ENCODE measurements at places on chromosomes 11 and 22. TPM values are rescaled to one million over a fixed set of nuclear protein-coding genes. Genes with fewer than 3 reads are reported as not detected.
A peak's percentile ranks its signal among the peaks of the same experiment; 100 is the strongest.

- DNase-seq = no peak
Observed at GRCh38 chr22:22673099-22673498, 28.7 kb downstream of the GGTLC2 start.

OR8D1 gene
- not detected for total RNA-seq

DNA sequence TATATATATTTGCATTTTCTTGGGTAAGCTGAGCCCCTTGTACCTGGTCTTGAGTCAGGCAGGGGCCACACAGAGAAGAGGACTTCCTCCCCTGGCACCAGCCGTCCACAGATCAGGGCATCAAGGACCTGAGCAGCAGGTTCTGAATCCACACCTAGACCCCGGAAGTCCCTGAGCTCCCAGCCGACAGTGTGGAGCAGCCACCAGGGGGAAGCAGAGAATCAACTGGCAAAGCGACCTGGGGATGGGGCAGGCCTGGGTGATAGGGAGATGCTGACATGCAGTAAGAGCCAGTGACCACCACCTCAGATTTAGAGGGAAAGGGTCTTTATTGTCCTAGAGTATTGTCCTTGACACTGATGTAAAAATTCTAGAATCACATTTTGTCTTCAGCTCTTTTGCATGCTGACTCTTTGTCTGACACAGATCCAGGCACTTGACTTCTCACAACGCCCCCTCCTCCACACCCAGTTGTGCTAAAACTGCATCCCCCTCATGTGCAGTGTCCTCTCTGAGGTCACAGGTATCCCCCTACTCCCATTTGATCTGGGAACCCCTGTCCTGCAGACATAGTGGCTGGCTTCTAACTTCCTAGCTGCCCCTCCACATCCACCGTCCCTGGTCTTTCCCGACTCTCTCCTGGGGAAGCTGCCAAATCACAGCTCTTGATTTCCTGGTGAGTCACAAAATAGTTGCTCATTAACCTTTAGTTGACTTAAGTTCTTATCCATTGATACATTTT is 109.3 kb downstream of the GGTLC2 start:
- peak; percentile 40 for DNase-seq

DNA sequence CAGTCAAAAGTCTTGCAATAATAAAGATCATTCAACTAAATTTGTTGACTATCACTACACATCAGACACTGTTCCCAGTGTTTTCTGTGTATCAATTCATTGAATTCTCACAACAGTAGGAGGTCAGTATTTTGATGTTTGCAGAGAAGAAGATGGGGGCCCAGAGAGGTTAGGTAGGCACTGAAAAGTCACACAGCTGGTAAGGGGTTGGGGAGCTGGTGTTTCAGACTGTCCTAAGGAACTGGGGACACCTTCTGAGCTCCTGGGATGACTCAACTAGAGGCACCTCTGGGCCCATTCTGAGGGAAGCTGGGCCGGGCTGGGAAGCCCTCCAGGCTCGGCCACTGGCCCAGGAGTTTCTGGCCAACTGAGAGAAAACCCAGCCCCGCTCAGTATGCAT is 180.0 kb downstream of the DSCAML1 start:
- no peak for DNase-seq

DNA sequence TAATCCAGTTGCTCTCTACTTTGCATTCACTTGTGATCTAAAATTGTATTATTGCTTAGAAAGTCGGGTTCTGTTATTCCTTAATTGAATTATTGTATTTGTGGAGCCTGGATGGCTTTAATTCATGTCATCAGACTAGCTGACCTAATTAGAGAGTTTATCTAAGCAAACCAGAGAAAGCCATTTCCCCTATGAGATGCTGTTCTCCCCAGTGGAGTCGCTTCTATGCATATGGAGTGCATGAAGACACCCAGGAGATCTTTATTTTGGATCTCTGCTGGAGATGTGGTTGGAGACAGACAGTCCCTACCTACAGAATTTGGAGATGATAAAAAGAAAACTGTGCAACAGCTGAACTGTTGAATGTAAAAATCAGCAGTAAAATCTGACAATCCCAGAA is 45.2 kb upstream of the MYO18B start:
- DNase-seq = no peak

DNA sequence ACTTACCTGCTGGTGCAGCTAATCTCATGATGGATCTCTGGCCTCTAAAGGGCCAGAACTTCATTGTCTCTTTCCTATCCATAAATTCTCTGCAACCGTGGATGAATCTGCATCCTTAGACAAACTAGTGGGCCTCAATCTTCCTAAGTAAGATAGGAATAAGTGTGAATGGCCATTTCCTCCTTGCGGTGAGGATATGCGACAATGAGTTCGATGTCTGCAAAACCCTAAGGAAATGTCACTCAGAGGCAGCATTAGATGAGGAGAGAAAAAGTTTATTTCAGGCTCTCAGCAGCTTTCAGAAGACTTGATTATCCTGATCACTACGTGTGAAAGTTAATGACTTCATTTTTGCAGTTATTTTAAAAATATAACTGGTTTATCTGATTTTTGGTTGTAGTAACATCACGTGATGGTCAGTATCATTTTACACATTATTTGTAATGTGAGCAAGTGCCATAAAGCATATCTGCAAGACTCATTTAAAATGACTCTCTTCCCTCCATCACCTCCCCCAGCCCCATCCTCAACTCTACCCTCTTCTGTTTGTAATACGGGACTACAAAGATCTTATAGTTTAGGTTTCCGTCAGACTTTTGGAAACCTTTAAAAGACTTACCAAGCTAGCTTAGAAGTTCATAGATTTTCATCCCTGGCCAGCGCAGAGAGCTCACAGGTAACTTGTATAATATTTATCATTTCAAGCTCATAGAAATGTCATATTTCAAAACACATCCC is 10.2 kb downstream of the GRAP2 start:
- DNase-seq = no peak

DNA sequence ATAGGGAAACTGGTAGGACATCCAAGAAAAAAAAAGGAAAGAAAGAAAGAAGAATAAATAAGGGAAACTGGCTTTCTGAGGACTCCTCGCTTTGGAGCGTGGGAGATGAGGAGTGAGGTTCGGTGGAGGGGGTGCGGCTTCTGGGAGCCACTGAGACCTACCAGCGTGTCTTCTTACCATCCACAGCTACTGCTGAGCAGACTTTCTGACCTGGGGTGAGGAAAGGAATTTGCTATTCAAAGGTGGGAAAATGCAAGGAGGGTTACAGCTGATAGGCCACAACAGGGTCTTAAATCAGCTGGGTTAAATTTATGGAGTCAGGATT is 488 bp upstream of the SELENOM start:
- DNase-seq = no peak

NNMT gene
- total RNA-seq = 89.8 TPM

DEFB131B gene
- total RNA-seq = not detected

MS4A6E gene
- total RNA-seq = not detected

DNA sequence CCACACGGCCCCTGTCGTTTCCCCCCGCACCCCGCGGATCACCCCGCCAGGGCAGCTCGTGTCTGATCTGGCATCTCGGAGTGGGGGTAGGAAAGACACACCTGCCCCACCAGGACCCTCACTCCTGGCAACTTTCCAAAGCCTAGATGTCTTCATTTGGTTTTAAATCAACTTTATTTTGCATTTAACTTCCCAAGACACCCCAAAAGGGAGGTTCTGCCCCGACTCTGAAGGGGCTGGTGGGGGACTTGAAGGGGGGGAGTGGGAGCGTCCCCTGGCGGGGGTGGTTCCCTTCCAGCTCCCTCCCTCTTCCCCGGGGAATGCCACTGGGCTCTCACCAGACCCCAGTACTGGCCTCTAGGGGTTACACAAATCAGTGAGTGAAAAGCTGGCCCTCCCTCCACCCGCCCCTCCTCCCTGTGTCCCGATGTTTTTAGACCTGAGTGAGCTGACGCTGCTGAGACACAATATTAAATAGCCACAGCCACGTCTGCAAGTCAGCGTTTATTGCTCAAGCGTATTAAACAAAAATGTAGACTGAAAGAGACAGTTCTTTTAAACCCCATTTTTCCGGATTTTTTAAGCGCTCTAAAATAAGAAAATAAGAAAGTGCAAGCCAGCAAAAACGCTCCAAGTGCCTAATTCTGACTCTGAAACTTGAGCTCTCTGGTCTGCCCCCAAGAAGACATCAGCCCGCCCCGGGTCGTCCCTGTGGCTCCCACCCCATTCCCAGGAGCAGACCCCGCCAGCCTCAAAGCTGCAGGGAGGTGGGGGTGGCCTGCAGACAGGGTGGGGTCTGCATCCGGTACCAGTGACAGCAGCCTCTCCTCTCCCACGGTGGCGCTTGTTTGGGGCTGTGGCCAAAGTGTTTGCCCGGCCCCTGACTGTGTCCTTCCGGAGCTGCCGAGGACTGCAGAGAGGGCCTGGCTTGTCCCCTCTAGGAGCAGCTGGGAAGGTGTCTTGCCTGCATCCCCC is 1.1 kb upstream of the TTLL8 start:
- DNase-seq = no peak

DNA sequence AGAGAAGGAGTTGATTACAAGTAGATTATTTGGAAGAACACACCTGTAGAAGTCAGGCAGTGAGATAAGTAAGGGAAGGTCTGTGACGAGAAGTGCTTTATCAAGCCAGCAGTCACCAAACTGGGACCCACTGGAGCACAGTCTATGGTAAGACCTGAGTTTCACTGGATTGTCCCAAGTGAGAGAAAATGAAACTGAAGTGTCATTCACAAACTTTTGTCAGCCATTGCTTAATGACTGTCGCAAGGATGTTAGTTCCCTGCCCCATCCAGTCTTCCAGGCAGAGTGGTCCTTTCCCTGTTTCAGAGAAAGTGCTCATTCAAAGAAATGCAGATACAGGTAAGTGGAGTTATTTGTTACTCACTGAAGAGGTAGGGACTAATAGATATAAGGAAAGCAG is 728.0 kb upstream of the TENM4 start:
- no peak for DNase-seq

KIAA1671 gene
- 8.1 TPM for total RNA-seq
